ENCODE measurements at places on chromosomes 5 and 9.
A peak's percentile ranks its signal among the peaks of the same experiment; 100 is the strongest.

DNA sequence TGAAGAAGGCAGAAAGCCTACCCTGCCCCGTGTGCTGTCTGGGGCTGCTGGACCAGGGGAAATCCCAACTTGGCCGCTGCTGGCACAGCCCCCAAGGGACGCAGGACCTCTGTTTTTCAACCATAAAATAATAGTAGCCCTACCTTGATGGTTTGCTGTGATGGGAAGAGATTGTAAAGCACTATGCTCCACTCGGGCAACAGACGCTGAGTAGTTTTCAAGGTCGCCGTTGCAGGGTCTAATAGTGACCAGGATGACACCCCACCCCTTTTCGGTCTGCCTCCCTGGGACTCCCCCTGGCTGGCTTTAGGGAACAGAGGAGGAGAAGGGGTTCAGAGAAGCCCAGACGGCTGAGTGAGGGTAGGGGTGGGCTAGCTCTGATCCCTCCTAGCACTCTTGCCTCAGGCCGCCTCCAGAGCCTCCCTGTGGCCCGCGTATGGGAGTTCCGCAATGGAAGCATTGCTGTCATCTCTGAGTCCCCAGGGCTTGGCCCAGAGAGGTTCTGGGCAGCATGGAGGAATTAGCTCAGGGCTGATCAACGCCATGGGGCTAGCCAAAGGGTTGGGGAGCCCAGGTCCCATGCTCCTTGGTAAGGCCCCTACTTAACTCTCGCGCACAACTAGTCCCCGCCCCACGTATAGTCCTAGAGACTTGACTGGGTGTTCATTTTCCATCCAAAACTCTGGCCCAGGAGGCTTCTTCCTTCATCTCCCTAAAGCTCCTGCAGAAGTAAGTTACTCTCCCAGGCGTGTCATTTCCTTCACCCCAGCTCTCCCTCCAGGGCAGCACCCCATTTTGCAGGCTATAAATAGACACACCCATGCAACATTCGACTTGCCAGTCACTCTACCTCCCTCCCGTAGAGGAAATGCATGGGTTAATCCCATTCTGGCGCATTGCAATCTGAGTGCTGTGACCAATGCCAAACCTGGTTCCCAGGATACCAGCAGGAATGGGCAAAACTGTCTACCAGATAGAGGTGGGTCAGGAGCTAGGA lies 1.1 kb upstream of the IRF1 start:
- no peak for DNase-seq

DNA sequence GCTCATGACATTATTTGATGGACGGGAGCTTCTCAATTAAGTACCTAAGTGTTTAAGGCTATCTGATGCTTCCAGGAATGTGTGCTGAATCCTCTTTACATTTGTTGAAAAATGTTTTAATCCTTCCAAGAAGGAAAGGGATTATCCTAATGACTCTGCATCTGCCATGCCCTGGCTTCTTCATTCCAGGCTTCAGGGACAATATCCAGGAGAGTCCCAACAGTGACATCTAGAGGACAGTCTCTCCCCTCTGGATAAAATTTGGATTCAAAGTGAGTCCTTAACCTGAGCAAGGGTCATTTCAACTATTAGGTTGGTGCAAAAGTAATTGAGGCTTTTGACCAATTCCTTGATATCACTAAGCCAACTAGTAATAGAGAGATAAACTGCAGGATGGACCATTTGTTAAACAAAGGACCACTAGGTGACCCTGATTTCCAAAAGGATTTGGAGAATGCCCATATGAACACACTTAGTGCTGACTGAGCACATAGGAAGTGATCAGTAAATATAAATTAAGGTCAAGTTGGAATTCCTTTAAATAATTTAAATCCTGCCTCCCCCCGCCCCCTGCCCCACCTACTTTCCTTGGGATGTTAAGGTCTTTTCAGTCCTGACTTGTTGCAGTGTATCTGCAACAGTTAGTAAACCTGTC lies 19.1 kb downstream of the TNFSF8 start:
- peak; percentile 48 for DNase-seq

- no peak for DNase-seq
Observed at GRCh38 chr5:68458416-68459021, 243.0 kb downstream of the PIK3R1 start.

DNA sequence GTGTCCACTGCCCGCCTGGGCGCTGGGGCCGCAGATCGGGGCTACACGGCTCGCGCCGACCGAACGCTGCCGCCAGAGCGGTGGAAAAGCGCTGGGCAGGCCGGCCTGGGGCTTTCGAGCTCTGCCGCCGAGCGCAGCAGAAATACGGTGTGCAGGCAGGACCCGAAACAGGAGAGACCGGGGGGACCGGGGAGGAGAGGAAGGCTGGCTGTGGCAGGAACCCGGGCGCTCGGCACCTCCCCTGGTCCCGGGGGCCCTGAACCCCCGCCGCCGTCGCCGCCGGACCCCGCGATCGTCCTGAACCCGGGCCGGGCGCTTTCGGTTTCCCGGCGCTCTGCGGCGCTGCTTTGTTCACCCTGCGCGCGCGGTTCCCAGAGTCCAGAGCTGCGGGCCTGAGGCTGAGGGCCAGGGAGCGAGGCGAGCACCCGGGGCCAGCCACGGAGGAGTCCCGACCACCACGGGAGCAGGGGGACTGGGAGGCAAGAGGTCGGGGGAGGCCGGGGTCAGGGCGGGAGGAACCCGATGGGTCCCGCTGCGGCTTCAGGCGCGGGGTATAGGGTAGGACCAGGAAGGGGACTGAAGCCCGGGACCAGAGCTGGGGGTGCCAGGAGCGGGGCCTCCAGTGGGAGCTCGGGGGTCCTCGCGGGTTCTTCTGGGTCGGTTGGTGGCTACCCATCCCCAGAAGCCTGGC lies 12.0 kb downstream of the IRX2 start:
- peak; percentile 53 for DNase-seq

- no peak for DNase-seq
Observed at GRCh38 chr5:31408814-31409213, 123.1 kb downstream of the DROSHA start.
